Thyroid gland (tissue), 4 donors: ENCODE measurements at places on chromosomes 7 and 10. TPM values are rescaled to one million over a fixed set of nuclear protein-coding genes. Genes with fewer than 3 reads are reported as not detected.

The SERPINE1 gene
- 5.5 TPM for total RNA-seq

DNA sequence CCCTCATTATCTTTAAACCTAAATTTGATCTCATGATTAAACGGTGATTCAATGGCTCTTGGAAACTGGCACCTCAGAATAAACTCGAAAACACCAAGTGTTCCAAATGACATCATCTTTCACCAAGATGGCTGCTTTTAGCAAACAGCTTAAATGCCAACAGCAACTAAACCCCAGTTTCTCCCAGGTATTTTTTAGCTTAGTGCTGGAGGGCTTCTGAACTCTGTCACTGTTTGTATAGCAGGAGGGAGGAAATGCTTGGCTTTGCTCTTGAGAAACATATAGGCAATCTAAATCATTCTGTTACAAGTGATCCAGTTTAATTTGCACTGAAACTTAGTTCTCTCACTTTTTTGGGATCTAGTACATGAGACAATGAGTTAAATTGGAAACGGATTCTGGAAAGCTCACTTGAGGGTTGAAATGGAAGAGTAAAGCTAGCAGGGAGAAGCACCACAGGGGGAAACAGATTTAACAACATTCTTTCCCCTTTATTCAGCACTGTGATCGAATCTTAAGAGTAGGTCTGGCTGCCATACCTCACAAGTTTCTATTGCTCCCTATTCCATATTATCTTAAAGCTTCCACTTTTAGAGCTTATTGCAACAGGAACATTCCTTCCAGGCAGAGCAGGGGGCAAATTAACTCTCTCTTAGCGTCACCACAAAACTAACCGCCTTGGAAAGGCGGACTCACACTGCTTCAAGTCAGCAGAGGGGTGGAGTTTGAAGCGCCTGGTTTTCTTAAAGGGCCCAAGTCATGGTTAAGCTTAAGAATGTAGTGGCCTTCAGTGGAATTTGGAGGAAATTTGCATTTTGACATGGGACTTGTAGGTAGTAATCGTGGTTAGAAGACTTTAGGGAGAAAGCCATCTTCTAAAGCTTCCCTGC is 1.8 kb upstream of the CCDC6 start:
- peak; percentile 79 for DNase-seq
- no peaks in the 10 kb centered on the region for H3K27me3 ChIP-seq
- peaks cover 21% of the 10 kb centered on the region for H3K4me1 ChIP-seq
- peak overlapping the region; percentile 22 for H3K4me3 ChIP-seq
- peak overlapping the region; percentile 97 for H3K27ac ChIP-seq

DNA sequence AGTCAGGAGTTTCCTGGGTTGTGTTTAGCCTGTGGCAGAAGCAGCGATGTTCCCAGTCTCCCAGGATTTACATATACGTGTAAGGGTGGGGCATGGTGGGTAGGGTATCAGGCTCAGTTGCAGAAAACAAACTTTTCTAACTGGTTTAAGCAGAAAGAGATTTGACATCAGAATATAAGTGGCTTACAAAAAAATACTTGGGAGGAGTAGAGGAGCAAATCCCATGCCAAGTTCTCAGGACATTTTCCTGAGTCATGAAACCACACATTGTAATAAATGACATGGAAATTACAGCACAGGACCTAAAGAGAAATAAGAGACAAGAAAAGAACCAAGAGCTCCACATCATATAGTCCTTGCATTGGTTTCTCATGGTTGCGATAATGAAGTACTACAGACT is 26.2 kb upstream of the FRMD4A start:
- no peak overlapping the region for H3K4me3 ChIP-seq
- no peak overlapping the region for H3K27ac ChIP-seq
- DNase-seq, result no peak
- no peaks in the 10 kb centered on the region for H3K36me3 ChIP-seq
- H3K4me1 ChIP-seq, result no peaks in the 10 kb centered on the region
- H3K27me3 ChIP-seq, result no peaks in the 10 kb centered on the region

DNA sequence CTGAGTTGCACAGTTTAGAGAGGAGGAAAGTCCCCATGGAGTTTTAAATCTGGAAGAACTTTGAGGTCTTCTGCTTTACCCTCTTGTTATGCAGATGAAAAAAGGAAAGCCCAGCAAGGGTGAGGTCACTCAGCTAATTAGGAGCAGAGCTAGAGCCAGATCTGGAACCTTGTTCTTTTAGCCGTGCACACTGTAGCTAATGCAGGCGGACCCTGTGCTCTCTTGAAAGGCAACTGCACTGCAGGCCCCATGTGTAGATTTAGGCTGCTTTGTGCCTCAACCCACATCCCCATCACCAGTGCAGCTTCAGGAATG is 63.4 kb downstream of the SYPL1 start:
- no peak for DNase-seq
- no peaks in the 10 kb centered on the region for H3K4me1 ChIP-seq
- H3K27ac ChIP-seq, result no peak overlapping the region
- no peaks in the 10 kb centered on the region for H3K36me3 ChIP-seq
- no peak overlapping the region for H3K4me3 ChIP-seq

DNA sequence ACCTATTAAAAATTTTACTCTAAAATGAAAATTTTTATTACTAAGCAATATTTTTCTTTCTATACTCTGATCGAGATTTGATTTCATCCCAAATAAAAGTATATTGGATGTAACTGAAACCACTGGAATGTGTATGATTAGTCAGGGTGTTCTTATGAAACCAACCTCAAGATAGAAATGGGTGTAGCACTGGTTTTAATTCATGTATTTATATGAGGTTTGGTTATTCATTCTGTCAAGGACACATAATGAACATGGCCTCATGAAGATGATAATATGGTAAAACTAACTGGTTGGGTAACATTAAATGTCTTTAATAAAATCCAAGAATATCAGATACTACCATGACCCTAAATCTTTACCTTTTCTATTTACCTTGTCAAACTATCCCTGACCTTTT is 197.7 kb downstream of the SEMA3A start:
- no peaks in the 10 kb centered on the region for H3K27me3 ChIP-seq
- no peak for DNase-seq
- H3K4me3 ChIP-seq, result no peak overlapping the region
- no peak overlapping the region for H3K27ac ChIP-seq

The EFCAB10 gene
- total RNA-seq, result not detected

The LBX1 gene
- not detected for total RNA-seq
